ENCODE measurements at places on chromosomes 3 and 15.

- DNase-seq = no peak
Measured at GRCh38 chr15:98824595-98824994, 176.3 kb downstream of the IGF1R start.

- DNase-seq = no peak
Measured at GRCh38 chr15:74710319-74711094, 14.7 kb upstream of the EDC3 start.

- DNase-seq = no peak
Measured at GRCh38 chr3:122919291-122919610, 108.3 kb downstream of the SEMA5B start.

DNA sequence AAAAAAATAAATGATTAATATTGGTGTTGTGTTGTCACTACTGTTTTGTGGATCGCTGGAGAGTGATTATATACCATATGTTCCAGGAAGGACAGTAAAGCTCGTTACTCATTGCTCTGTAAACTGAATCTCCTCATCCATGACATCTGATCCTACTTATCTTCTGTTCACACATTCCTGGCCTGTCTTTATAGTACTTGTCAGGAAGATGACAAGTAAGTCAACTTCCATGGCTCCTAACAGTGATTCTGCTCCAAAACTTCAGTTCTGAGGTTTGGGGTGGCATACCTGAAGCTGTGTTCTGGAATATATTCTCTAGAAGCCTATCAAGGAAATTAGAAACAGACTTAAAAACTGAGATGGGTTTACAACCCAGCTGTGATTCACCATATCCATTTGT, 288.9 kb downstream of the ZBBX start:
- no peak for DNase-seq

DNA sequence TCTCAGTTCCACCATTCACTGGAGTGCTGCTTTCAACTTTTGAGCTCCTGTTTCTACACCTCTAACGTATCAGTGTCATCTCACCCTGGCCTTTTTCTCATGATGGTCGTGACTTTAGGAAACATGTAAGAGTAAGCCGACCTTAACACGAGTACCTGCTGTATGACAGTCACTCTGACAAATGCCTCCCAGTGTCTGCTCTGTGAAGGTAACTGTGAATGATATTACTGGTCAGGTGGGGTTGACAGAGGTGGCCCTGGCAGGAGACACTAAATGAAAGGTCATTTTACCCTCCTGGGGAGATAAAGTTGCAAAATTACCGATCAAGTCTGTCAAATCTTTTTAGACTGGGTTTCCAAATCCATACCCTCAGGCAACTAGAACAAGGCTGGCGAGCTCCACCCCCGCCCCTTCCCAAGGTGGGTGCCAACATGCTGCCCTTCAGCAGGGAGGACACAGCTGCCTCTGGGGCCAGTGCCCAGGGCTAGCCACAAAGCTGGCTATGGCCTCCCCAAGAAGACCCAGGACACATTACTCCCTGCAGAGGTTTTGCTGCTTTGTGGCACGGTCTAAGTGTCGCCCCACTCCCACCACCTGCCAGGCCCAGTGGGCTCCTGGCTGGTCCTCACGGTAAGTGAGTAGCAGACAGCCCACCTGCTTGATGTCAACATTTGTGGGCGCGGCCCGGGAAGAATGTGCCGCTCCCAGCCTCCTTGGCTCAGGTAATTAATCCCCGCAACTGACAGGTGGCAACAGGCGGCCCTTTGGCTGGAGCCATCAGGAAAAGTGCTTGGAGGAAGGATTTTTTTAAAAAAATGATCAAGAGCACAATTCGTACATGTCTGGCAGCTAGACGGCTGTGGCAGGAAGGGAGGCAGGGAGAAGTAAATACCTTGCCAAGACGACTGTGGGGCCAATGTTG, 211.8 kb downstream of the TP63 start:
- no peak for DNase-seq

- DNase-seq = no peak
Measured at GRCh38 chr3:46921871-46922271, 44.4 kb downstream of the PTH1R start.

DNA sequence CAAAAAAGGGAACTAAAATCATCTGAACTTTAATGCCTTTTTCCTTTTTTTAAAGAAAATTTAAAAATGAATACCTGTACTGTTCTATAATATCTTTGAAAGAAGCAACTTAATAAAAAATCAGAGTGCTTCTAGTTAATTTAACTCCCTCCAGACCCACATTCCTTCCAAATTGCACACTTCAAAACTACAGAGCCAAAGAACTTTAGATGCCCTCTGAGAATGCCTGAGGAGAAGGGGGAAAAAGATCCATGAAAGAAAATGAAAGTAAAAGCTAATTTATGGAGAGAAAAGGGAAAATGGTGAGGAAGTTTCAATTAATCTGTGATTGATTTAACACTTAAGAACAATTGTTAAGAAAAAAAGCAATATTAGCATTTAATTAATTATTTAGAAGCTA, 1141.6 kb downstream of the IGSF11 start:
- no peak for DNase-seq

GRCh38 chr3:64901522-64901885, 213.7 kb upstream of the ADAMTS9 start:
- no peak for DNase-seq

DNA sequence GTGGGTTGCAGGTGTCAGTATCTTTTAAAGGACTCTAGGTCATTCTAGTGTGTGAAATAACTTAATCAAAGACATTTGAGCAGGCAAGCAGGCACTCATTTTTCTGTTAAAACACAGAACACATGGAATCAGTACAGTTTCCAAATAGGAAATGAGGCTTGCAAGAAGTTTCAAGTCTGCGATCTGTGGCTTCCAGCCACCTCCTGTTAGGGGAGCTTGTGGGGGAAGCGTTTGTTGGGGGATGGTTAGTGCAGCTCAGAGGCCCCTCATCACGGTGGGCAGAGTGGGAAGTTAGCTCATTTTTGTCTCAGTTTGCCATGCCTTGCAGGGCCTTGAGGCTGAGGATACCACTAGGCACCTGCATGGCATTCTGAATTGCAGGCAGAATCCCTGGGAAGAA, 59.9 kb downstream of the SLC6A11 start:
- DNase-seq = no peak

GRCh38 chr3:116164039-116164438, 281.2 kb downstream of the LSAMP start:
- DNase-seq = no peak

GRCh38 chr3:42590989-42591756, 513 bp downstream of the SS18L2 start:
- DNase-seq = no peak

DNA sequence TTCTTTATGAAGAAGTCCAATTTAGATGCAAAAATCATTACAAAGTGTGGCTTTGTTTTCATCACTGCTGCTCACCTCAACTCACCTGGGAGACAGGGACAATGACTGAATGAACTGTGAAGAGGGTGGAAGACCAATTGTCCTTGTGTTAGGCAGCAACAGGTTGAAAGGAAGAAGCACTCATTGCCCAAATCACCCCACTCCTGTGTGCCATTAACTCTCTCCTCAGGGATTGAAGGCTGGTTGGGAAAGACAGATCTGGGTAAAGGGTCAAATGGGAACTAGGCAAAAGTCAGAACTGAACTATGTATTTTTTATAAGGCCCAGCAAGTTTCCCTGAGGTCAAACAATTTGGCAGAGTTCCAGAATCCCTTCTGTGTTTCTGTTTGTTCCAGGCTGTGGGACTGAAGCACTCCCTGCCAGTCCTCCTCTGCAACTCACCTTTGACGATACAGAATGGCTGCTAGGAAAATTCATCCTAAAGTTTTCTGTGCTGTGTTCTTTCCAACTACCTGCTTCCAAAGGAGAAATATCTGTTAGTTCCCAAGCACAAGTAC, 68.6 kb upstream of the CCDC39 start:
- DNase-seq = no peak

DNA sequence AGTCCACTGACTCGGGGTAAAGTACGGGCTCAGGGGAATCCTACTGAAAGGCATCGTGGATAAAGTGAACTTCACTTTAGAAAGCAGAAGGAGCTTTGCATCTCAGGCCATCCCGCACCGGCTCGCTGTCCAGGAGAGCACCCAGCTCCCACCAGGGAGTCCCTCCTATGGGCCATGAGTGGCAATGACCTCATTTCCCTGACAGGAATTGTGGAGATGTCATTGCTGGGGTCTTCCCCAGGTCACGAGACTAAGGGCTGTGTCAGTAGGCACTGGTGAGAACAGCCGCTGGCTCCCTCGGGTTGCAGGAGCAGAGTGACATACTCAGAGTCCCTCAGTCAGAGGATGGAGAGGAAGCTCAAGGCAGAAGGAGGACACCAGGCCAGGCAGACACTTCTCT, 97.3 kb downstream of the XXYLT1 start:
- no peak for DNase-seq

DNA sequence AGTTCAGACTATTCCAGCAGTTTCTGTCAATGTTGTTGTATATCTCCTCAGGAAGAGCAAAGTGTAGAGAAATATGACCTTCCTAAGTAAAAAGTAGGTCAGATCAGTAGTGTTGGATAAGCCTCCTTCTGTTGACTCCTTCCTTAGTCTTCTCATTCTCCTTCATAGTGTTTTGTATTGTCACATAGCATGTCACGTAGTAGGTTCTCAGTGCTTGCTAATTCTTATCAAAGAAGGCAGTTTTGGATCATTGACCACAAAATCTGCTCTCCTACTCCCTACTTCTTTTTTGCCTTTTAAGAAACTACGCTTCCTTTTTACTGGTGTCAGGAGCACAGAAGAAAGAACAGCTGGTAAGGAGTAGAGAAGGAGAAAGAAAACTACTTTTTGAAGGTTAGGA, 1.0 kb upstream of the MGA start:
- DNase-seq = no peak

GRCh38 chr3:128270559-128271492, 117.5 kb downstream of the EEFSEC start:
- DNase-seq = no peak

GRCh38 chr15:68177742-68178141, 27.4 kb downstream of the CALML4 start:
- no peak for DNase-seq

DNA sequence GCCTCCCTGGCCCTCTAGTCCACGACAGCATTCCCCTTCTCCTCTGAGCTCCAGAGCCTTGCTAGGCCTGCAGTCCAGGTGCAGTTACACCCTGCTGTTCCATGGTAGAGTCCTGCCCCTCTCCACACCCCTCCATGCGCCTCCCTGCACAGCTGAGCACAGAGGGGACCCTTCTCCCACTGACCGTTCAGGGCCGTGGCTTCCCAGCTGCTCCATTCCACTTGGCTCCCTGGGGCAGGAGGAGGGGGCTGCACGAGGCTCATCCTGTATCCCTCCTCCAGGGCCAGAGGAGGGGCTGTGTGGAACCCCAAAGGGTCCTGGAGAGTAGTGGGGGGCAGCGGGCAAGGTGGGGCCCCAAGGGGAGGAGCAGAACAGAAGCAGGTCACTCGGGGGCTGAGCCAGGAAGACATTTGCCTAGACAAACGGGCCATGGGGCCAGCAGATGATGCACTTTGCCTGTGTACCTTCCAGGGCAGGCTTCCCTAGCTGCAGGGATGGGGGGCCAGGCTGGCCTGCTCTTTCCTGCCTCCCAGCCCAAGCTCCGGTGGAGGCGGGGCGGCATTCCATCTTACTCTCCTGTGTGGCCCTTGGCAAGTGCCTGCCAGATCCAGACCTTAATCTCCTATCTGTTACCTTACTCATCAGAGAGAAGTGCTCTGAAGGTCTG, 20.7 kb upstream of the GOLGA6C start:
- DNase-seq = no peak

- no peak for DNase-seq
Measured at GRCh38 chr15:62966294-62967078, 76.1 kb upstream of the TPM1 start.

DNA sequence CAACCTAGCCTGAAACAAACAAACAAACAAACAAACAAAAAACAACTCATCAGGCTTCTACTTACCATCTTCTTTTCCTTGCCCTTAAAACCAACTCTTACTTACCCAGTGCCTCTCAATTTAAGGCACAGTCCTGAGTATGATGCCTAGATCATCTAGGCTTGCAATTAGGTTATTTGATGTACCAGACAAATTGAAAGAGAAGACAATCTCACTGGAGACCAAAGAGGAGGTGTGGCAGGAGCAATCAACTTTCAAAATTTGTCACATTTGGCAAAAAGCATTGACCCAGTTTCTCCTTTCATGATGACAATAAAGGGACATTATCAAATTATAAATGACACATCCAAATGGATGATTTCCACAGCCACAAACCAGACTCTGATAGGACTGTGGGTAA, 36.0 kb downstream of the AAGAB start:
- no peak for DNase-seq

- no peak for DNase-seq
Measured at GRCh38 chr3:52225452-52226228, at the start of gene TLR9. Gene TLR9 (minus strand): TSS chr3:52225645. CDS start chr3:52225529, 116 bp downstream.

DNA sequence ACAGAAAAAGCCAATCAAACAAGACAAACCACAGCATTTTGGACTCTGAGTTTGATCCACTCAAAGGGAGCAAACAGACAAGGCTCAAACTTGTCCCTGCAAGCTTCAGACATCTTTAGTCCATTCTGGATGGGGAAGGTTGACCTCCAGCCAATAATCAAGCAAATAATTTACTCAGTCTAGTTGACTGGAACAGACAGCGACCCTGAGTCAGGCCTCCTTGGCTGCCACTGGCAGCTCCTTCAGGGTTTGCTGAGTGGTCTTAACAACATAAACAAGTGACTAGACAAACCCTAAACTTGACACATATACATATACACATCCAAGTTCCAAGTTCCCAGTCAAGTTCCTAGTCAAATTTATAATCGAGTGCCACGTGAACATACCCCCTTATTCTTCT, 313.9 kb downstream of the POLQ start:
- no peak for DNase-seq

GRCh38 chr3:128760042-128760441, 34.1 kb downstream of the RAB7A start:
- DNase-seq = no peak

- no peak for DNase-seq
Measured at GRCh38 chr3:4856136-4856535, 123.1 kb upstream of the BHLHE40 start.

- no peak for DNase-seq
Measured at GRCh38 chr15:87489456-87489855, 767.1 kb downstream of the NTRK3 start.

DNA sequence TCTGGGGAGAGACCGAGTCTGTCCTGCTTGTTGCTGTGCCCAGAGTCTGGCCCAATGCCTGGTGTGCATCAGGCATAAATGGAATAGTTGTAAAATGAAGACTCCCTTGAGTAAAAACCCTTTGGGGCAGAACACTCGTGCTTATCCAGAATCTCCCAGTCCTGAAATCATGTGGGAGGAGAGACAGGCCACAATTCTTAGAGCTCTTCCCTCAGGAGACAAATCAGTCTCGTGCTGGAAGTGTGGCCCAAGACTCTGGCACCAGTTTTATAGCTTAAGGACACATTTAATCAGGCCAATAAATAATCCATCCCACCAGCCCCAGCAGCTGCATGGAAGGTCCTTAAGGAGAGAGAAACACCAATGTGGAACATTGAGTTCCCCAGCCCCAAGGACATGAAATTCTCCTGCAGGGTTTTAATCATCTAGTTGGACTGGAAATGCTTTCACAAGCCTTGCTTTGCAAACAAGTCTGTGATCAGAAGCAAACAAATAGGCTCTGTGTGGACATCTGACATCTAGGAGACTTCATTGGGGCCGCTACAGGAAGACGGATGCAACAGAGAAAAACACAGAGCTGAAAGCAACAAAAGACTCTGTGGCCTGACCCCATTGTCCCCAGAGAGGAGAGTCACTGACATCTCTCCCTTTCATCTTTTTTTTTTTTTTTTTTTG, 70.4 kb downstream of the LSM3 start:
- DNase-seq = no peak

Measured in epithelial cell of proximal tubule (primary cell).